WTC11 (cell line): ENCODE measurements at places on chromosomes 12 and 14. TPM values are rescaled to one million over a fixed set of nuclear protein-coding genes. Genes with fewer than 3 reads are reported as not detected.

Gene COCH
- 9.4 to 10.6 TPM (median 10.2 TPM) in 3 replicates for total RNA-seq

GRCh38 chr12:116213885-116214527 is 63.5 kb downstream of the MED13L start:
- no peak for DNase-seq

- no peak for DNase-seq
Measured at GRCh38 chr12:101878243-101878821, 952 bp downstream of the DRAM1 start.

GRCh38 chr12:26817183-26817591 is 15.8 kb downstream of the ITPR2 start:
- no peak for DNase-seq

Gene CS
- 241 to 275 TPM (median 246 TPM) in 3 replicates for total RNA-seq

- no peak for DNase-seq
Measured at GRCh38 chr12:13223941-13224340, 27.4 kb downstream of the EMP1 start.

GRCh38 chr14:71488703-71489191 is 443.5 kb upstream of the RGS6 start:
- no peak for DNase-seq

DNA sequence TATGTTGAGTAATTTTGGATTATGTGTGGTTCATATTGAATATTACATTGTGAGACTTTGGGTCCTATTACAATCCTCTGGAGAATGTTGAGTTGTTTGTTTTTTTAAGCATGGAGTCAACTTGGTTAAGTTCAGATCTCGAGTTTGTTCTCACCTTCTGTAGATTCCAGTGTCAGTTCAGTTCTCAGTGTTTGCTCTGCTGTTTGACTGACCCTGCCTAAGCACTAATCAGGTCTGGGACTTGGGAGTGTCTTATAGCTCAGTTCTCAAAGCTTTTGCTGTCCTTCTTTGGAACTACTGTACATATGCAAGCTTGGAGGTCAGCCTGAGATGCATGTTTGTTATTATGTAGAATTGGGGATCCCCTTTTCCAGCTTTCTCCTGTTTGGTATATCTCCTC is 63.1 kb downstream of the DIP2B start:
- no peak for DNase-seq

Gene LTB4R2
- 9.1 to 12.9 TPM (median 9.8 TPM) in 3 replicates for total RNA-seq

GRCh38 chr12:68242777-68243176 is 10.6 kb downstream of the IL22 start:
- no peak for DNase-seq

DNA sequence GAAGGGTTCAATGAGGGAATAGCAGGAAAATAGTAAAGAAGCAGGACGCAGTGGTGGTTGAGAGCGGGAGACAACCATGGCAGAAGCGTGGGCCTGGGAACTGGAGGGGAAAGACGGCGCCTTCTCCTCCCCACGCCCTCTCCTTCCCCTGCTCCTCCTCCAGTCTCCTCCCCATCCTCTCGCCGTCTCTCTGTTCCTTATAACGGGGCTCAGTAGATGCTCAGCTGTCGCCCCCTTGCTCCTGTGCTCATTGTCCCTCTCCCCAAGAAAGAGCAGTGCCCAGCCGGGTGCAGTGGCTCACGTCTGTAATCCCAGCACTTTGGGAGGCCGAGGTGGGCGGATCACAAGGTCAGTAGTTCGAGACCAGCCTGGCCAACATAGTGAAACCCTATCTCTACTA is 142.0 kb downstream of the BCL11B start:
- DNase-seq = no peak

GRCh38 chr12:98752726-98753125 is 107.6 kb downstream of the APAF1 start:
- DNase-seq = no peak

DNA sequence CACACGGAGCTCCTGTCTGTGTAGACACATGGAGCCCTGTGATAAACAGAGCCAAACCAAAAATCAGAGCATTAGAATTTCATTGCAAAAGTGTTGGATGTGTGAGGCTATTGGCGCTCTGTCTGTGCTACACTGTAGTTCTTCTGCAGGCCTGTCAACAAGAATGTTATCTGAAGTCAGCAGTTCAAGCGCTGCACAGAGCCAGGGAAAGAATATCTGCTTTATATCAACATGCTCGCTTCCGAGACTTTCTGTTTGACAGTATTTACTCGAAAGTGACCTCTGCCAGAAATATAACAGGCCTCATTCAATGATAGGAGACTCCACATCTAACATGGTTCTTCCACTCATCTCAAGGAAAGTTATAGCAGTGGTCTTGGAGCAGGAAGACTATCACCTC is 118.3 kb downstream of the CCER1 start:
- no peak for DNase-seq

Gene SLCO1C1
- not detected in 3 replicates for total RNA-seq

Gene NTN4
- total RNA-seq = 1.9 to 2.7 TPM (median 2.1 TPM) in 3 replicates

DNA sequence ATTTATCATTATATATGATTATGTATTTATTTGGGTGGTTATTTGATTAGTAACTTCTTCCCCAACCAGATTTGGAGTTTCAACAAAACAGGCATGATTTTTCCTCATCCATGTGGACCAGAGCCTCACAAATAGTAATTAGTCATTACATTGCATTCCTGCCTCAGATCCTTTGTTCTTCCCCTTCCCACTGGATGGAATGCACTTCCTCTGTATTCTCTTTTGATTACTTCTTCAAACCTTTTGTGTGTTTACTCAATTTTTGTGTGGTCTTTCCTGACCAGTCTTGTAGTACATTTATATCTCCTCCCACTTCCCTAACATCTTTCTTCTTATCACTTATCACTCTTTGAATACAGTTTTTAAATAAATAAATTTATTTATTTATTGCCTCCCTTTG is 15.5 kb downstream of the SYT1 start:
- no peak for DNase-seq

DNA sequence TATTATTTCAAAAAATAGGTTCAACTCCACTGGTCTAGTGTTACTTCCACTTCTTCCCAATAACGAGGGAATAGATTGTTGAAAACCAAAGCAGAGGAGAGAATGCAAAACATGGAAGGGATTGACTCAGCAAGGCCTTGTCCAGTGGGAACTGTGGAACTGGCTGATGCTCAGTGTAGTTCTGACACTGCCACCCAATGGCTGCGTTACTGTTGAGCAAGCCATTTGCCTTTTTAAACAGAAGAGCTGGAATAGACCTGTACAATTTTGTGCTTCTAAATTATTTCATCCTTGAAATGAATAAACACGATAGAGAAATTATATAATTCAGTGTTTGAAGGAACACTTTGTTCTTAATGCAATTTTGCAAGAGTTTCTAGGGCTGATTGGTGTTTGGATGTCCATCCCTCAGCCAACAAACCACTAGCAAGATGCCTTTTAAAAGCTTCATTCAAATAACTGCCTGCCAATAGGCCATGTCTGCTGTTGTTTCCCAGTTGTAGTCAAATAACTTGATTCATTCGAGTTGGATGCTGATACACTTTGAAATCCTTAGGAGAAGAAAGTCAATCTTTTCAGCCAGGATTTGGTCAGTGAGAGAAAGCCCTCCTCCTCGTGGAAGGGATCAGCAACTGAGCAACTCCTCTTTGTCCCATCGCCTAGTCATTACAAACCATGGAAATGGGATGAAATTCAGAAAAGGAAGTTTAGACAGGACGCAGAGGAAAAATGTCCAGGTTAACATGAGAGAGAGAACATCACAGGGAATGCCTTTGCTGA is 7.3 kb upstream of the MGP start:
- DNase-seq = no peak

DNA sequence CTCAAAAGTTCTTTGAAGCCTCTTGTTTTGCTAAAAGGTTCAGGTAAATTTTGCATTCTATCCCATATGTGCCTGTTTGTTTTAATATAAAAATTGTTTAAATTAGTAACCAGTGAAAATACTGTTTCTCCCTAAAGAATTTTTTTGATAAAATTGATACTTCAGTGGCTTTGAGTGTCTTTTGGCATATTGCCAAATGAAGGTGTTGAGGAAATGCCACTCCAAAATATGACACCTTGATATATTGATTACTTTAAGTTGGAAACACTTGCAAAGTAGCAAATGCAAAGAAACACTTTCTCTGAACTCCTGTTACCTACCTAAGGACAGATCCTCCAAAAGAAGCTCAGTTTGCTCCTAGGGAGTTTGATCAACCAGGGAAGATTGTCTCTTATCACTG is 8.4 kb downstream of the STYX start:
- no peak for DNase-seq

Gene SLCO1B1
- total RNA-seq = 0.25 to 0.52 TPM (median 0.37 TPM) in 3 replicates

GRCh38 chr14:38129705-38130104 is 78.0 kb upstream of the SSTR1 start:
- DNase-seq = no peak

- DNase-seq = no peak
Measured at GRCh38 chr12:70246580-70246979, 3.3 kb downstream of the CNOT2 start.

Gene FAM234B
- 25.9 to 28.6 TPM (median 26.2 TPM) in 3 replicates for total RNA-seq

DNA sequence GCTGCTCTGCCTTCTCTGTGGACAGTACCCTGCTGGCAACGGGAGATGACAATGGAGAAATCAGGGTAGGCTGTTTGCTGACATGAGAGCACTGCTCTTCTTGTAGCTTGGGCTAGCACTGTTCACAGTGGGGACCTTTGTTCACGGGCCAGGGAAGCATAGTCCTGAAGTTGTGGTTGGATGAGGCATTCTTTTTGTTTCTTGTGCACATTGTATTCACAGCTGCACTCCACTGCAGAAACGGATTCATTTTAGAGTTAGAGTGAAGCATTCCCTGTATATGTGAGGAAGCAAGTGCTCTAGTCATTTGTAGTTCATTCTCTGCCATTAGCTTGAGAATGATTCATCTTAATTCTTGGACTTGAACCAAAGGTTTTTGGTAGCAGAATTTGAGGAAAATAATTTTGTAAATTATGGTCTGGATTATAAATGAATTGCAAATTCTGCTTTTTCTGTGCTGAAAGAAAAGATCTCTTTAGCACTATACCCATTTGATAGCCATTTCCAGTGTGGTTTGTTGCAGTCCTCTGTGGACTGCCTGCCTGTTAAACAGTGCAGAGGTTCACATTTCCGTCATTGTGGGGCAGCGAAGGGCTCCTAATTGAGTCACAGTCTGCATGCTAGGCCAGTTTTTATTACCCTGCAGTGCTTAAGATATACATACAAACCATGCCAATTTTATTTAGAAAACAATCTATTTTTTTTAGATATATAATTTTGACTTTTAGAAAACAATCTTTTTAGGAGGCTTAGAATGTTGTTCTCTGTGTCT is 80.6 kb downstream of the APAF1 start:
- peak; percentile 62 for DNase-seq

- DNase-seq = peak; percentile 97
Measured at GRCh38 chr12:55707841-55708694, at the start of gene ITGA7. TSS of gene ITGA7 (minus strand) at chr12:55707904. CDS start at chr12:55707682, 222 bp downstream.

Gene SYNE3
- total RNA-seq = 0.21 to 0.34 TPM (median 0.24 TPM) in 3 replicates

GRCh38 chr12:48349471-48349870 is 1.2 kb downstream of the ZNF641 start:
- no peak for DNase-seq

DNA sequence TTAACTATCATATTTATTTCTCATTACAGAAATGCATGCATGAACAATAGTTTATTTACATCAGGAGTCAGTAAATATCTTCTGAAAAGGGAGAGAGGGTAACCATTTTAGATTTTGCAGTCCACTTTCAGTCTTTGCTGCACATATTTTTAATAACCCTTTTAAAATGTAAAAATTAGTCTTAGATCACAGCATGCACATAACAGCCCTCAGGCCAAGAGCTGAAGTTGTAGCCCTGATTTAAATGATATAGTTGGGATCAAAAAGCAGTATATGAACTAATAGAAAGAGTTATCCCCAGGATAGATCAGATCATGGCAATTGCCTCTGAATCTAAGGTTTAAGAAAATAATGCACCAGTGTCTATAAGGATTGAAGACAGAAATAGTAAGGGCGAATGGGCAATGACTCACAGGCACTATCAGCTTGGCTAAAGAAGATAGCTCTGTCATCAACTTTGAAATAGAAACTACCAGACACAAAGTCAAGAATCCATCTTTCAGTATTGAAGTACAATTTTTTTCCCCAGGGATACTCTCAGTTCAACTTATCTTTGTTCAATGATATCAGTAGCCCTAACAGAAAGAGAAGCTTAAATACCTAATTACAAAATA is 13.1 kb upstream of the CLEC7A start:
- no peak for DNase-seq

Gene MYF6
- total RNA-seq = 0.15 to 0.39 TPM in 2 of 3 replicates, not detected in the other

DNA sequence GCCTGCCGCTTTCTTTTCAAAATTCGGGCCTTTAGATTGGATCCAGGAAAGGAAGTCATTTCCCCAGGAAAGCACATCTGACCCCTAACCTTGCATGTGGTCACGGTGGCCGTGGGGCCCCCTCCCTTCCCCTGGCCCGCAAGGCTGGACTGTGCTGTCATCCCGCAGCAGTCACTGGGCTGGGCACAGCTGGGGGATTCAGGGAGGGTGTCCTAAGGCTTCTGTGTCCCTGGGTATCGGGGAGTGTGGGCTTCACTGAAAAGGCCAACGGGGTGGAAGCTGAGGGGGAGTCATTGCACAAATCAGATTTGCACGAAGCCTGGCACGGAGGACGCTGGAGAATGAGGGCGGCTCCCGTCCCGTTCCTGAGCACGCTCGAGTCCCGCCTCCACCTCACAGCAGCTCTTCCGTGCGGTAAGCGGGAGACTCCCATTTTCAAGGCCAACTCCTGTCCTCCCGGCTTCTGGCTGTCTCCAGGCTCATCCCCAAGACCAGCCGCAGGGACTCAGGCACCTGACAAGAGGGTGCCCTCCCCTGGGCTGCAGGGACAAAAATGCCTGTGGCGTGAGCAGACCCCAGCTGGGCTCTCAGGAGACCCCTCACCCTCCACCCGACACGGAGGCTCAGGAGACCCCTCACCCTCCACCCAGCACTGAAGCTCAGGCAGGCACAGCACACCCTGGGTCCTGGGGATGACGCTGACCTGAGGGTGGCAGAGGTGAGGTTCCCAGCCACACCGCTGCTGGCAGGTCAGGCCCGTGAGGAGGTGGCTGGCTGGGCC is 9.6 kb downstream of the XRCC3 start:
- DNase-seq = no peak

GRCh38 chr12:54954801-54955200 is 29.8 kb downstream of the TESPA1 start:
- DNase-seq = no peak

Gene ADAM21
- total RNA-seq = not detected in 3 replicates

DNA sequence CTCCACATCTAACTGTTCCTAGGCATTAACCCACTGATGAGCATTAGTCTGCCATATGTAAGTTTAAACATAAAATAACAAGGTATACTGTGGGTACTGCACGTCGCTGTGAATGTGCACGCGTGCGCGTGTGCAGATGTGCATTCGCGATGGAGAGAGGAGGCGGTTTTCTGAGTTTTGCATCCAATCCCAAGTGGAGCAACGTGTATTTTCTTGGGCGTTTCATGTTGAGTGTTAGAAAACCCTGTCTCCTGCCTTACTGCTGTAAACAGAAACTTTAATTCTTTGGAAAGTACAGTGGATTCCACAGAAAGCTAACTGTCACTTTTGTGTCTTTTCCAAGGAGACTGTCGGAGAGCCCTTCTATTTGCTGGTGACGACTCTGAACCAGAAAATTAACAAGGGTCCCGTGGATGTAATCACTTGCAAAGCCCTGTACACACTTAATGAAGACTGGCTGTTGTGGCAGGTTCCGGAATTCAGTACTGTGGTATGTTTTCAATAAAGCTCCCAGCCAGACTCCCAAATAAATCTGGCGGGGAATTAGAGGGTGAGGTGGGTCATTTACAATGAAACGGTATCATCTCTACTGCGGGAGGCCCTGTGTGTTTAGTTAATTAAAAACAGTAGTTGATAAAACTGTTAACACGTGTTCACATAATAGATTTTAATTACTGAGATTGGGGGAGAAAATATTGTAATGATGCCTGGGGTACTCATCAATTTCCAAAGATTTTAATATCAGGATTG is 116.5 kb downstream of the PLXNC1 start:
- no peak for DNase-seq

GRCh38 chr12:8996682-8997405 is 7.5 kb downstream of the KLRG1 start:
- no peak for DNase-seq
